ENCODE measurements at places on chromosomes 16 and 17. TPM values are rescaled to one million over a fixed set of nuclear protein-coding genes. Genes with fewer than 3 reads are reported as not detected.

The KRT31 gene
- total RNA-seq, result not detected

DNA sequence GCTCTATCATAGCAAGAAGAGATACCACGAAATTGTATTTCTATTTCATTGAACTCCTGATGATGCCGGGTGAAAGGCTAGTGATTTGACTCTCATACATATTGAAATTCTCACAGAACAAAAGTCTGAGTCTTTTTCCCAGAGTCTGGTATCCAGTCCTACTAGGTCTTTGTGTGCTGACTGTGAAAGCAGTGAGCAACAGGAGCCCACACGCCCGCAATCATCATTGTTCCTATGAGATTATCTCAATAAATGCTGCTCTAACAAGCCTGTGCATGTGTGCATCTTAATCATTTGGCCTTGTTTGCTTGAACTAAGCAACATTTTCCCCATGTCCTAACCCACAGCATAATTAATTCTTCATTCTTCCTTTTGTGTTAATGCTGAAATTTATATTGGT, 1466.0 kb downstream of the CDH11 start:
- no peaks in the 10 kb centered on the region for H3K27me3 ChIP-seq
- no peak overlapping the region for H3K27ac ChIP-seq
- no peak for DNase-seq
- H3K4me1 ChIP-seq, result no peaks in the 10 kb centered on the region
- no peak overlapping the region for H3K4me3 ChIP-seq

GRCh38 chr16:80176114-80176513, 364.7 kb upstream of the DYNLRB2 start:
- H3K4me1 ChIP-seq, result no peaks in the 10 kb centered on the region
- H3K27me3 ChIP-seq, result peaks cover 3% of the 10 kb centered on the region
- H3K27ac ChIP-seq, result no peak overlapping the region

GRCh38 chr17:59825533-59826322, 67.0 kb downstream of the TUBD1 start:
- H3K27ac ChIP-seq, result peak overlapping the region; percentile 57
- no peaks in the 10 kb centered on the region for H3K27me3 ChIP-seq
- DNase-seq, result no peak

DNA sequence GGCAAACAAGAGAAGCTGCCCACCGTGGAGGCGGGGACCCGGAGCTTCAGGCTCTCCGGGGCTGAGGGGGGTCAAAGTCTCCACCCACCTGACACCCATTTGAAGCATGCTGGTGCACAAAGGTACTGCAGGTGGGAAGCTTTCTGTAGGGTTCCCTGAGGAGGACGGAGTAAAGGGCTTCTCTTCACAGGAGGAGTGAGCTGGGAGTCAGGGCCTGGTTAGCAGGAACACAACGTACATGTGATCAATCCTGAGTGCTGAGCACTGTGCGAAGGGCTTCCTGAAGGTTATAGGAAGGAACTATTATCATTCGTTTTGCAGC, 252.9 kb upstream of the RPL38 start:
- peaks cover 35% of the 10 kb centered on the region for H3K27me3 ChIP-seq
- H3K36me3 ChIP-seq, result no peaks in the 10 kb centered on the region
- no peak for DNase-seq
- no peak overlapping the region for H3K27ac ChIP-seq
- H3K4me3 ChIP-seq, result no peak overlapping the region
- peaks cover 15% of the 10 kb centered on the region for H3K4me1 ChIP-seq

The KCNG4 gene
- not detected for total RNA-seq

DNA sequence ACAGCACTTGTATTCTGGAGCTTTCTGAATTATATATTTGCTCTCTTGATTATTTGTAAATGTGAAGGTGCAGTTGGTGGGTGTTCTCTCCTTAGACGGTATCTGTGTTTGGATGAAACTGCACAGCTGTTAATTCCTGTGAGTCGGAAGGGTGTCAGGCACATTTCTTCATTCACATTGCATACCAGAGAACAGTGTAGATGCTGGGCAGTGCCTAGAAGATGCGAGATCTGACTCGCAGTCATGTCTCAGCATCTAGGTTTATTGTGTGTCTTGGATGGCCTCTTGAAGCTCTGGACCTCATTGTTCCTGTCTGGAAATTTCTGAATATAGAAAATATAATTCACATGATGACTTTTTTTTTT, 61.2 kb downstream of the CLEC16A start:
- H3K27ac ChIP-seq, result no peak overlapping the region
- no peaks in the 10 kb centered on the region for H3K27me3 ChIP-seq
- no peak overlapping the region for H3K4me3 ChIP-seq
- H3K36me3 ChIP-seq, result peaks cover 75% of the 10 kb centered on the region

DNA sequence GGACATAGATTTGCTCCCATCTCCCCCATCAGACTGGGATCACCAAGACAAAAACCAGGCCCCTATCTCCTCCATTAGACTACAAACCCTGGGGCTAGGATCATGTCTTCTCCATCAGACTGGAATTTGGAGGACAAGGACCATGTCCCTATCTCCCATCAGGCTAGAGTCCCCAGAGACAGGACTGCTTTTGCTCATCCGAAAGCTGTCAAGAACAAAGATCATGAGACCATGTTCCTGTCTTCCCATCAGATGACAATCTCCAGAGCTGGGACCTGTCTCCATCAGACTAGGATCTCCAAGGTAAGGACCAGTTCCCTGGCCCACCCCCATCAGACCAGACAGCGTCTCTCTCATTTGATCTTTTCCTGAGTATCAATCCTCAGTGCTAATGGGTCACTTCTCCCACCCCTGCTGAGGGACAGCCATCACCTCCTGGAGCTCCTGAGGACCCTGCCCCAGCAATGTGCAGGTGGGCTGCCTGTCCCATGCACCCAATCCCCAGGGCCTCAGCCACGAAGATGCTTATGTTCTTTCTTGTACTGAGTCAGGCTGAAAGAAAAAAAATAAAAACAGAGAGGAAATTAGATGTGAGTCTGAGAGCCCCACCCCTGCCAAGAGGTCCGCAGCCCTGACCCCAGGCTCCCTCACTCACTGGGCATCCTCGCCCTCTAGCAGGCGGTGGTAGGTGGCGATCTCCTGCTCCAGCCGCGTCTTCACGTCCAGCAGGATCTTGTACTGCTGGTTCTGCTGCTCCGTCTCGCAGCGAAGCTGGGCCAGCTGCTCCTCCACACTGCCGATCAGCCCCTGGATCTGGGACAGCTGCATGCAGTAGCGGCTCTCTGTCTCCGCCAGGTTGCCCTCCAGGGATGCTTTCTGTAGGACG, 90.3 kb downstream of the GOSR1 start:
- no peak overlapping the region for H3K27ac ChIP-seq
- H3K27me3 ChIP-seq, result no peaks in the 10 kb centered on the region
- H3K4me3 ChIP-seq, result no peak overlapping the region
- DNase-seq, result no peak

The G6PC1 gene
- total RNA-seq, result not detected

GRCh38 chr17:19010729-19011505, 6.4 kb upstream of the FAM83G start:
- no peak overlapping the region for H3K4me3 ChIP-seq
- no peaks in the 10 kb centered on the region for H3K4me1 ChIP-seq
- no peaks in the 10 kb centered on the region for H3K27me3 ChIP-seq
- H3K36me3 ChIP-seq, result no peaks in the 10 kb centered on the region

DNA sequence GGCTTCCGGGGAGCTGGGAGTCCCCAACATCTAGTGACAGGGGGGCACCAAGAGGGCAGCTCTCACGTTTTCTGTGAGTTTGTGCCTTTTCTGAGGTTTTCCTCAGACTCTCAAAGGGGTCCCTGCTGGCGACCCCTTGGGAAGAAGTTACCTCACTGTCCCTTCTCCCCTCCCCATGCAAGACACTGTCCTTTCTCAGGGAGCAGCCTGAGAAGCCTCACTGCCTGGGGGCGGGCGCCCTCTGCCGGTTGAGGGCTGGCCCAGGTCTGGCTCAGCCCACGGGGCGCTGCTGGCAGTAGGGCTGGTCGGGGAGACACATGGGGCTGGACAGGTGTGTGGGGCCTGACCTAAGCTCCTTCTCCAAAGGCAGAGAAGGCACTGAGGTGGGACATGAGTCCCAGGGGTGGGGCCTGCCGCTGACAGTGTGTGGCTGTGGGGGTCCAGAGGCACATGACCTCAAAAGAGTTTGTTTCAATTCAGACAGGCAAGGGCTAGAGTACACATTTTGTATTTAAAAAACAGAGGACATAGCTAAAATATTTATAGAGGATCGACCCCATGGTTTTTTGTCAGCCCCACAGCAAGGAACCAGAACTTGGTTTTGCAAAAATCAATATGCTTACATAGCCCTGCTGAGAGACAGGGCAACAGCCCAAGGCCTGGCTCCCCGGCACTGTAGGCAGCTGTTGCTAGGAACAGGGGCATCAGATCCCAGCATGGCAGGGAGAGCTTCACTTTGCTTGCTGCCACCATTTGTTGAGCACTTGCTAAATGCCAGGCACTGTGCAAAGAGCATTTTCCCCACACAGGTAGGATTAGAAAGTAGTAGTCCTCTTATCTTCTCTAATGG, 18.5 kb upstream of the ALDH3A1 start:
- peak; percentile 84 for DNase-seq
- peaks cover under 1% of the 10 kb centered on the region for H3K36me3 ChIP-seq
- H3K27ac ChIP-seq, result no peak overlapping the region
- no peaks in the 10 kb centered on the region for H3K27me3 ChIP-seq
- peaks cover 7% of the 10 kb centered on the region for H3K4me1 ChIP-seq

DNA sequence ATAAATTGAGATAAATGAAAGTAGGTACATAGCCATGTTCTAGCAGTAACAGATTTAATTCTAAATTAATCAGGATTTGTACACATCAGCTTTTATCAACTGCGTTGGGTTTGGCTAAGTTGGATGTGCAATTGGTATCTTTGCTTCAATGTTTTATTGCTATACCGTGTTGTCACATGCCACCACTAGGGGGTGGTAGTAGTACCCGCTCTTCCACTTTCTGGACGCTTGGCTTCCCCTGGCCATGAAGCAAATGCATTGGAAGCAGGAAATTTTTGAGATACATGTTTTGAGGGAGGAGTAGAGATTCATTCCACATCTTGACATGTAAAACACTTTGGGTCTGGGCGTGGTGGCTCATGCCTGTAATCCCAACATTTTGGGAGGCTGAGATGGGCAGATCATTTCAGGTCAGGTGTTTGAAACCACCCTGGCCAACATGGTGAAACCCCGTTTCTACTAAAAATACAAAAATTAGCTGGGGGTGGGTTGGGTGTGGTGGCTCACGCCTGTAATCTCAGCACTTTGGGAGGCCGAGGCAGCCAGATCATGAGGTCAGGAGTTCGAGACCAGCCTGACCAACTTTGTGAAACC, 58.6 kb downstream of the EMP2 start:
- no peak for DNase-seq
- peaks cover 14% of the 10 kb centered on the region for H3K36me3 ChIP-seq
- H3K27ac ChIP-seq, result no peak overlapping the region
- no peaks in the 10 kb centered on the region for H3K4me1 ChIP-seq
- H3K27me3 ChIP-seq, result no peaks in the 10 kb centered on the region

The AARSD1 gene
- total RNA-seq, result 34.7 TPM

The LITAFD gene
- total RNA-seq, result not detected

DNA sequence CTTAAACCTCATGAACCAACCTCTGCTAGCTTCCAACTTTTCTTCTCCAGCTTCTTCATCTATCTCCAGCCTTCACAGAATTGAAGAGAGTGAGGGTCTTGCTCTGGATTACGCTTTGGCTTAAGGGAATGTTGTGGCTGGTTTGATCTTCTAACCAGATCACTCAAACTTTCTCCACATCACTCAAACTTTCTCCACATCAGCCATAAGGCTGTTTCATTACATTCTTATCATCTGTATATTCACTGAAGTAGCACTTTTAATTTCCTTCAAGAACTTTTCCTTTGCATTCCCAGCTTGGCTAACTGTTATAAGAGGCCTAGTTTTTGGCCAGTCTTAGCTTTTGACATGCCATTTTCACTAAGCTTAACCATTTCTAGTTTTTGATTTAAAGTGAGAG, 52.3 kb downstream of the CACNG1 start:
- H3K27ac ChIP-seq, result no peak overlapping the region
- no peaks in the 10 kb centered on the region for H3K36me3 ChIP-seq
- no peaks in the 10 kb centered on the region for H3K27me3 ChIP-seq
- DNase-seq, result no peak

DNA sequence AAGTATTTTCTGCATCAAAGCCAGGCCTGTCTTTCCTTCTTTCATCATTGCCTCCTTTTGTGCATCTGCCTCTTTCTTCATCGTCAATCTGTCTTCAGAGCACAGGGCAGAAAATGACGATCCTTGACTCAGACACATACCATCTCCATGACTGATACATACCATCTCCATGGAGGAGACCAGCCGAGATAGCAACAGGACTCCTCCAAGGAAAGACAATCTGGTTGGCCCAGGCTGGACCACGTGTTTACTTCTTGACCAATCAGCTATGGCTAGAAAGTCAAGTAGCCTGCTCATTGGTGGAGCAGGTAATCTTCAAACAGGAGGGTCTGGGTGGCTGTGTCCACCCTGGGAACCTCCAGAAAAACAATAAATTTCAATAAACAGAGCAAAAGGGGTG, 164.6 kb downstream of the CPPED1 start:
- H3K4me1 ChIP-seq, result no peaks in the 10 kb centered on the region
- no peak overlapping the region for H3K4me3 ChIP-seq
- H3K27me3 ChIP-seq, result peaks cover 3% of the 10 kb centered on the region
- H3K27ac ChIP-seq, result no peak overlapping the region
- H3K36me3 ChIP-seq, result no peaks in the 10 kb centered on the region

DNA sequence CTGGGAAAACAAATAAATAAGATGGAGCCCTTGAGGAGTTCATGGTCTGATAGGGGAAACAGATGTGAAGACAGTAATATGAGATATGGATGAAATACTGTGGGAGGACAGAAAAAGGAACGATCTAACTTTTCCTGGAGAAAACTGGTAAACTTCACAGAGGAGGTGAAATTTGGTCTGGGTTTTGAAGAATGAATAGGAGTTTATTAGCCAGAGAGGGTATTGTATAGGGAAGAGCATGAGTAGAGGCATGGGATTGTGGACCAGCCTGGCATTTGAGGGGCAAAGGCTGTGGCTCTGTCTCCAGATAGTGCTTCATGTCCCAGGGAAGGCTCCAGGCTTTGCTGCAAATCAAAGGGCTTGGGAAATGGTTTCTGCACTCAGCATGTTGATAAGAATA, 1.6 kb downstream of the LPO start:
- H3K4me1 ChIP-seq, result no peaks in the 10 kb centered on the region
- DNase-seq, result no peak
- H3K27me3 ChIP-seq, result peaks cover 68% of the 10 kb centered on the region
- no peak overlapping the region for H3K27ac ChIP-seq
- no peak overlapping the region for H3K4me3 ChIP-seq

DNA sequence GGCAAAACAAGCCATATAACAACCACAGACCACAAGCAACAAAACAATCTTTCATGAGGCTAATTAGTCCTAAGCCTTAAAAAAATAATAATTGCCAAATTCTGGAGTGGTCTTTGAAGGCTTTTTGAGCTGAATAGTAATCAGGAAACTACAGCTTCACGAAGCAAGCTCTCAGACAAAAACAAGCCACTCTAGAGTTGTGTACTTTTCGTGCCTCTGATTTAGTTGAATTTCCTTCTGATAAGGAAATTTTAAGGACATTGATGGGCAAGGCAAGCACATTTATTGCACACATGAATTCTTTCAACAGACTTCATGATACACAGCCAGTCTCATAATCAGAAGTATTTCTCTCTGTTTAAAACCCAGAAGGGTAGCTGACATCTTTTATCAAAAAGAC, 130.8 kb upstream of the IRX3 start:
- H3K4me3 ChIP-seq, result no peak overlapping the region
- H3K27me3 ChIP-seq, result no peaks in the 10 kb centered on the region
- H3K27ac ChIP-seq, result no peak overlapping the region
- H3K36me3 ChIP-seq, result no peaks in the 10 kb centered on the region
- no peak for DNase-seq
